ENCODE measurements at places on chromosomes 7 and 10. TPM values are rescaled to one million over a fixed set of nuclear protein-coding genes. Genes with fewer than 3 reads are reported as not detected.

DNA sequence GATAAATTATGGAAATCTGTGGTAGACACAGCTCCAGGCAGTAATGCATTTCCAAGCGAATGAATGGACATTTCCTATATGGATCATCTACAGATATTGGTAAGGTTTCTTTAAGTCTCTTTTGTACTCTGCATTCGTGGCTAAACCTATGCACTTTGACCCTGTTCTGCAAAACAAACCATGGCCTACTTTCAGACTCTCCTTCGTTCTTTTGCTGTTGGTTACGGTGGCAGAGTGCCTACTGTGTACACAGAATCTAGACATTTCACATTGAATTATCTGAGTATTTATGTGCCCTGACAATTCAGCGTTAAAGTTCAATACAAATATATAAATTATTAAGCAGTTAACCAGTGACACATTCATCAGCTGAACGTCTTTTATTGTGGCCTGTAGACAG, 93.3 kb downstream of the MGMT start:
- no peak for DNase-seq

GRCh38 chr10:108696792-108697477, 1226.4 kb downstream of the XPNPEP1 start:
- no peak for DNase-seq

GRCh38 chr7:36161996-36162395, 8.9 kb downstream of the EEPD1 start:
- DNase-seq = no peak

DNA sequence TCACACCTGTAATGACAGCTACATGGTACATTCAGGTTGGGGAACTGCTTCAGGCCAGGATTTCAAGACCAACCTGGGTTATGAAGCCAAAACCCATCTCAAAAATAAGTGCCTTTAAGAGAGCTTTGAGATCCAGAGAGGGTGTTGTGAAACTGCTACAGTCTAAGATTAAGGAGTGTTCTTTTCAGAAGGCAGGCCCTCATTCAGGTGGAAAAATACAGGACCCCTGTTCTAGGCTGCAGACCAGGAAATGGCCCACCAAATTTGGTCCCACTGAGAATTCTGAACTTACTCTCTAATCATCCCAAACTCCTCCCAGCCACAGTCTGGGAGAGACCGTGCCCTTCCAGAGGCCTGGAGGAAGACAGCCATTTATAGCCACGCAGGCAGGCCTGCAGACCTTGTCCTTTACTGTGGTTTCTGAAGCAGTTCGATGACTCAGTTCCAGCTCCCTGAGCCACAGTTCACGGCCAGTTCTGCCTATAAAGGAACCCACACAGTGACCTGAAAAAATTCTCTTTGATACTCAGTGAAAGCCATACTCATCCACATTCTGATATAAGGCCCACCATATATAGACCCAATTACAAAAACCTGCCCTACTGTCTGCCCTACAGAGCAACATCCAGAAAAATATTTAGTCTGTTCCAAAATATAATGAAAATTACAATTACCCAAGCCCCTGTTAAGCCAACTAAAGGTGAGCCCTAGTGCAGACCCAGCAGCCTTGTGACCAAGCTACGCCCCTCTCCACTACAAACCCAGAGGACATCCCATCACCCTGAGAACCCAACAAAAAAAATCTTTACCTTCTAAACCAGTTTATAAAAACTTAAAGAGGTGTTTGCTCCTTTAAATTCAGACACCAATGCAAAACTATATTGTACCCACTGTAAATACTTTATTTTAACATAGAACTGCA, 21.2 kb downstream of the ZNF680 start:
- no peak for DNase-seq

DNA sequence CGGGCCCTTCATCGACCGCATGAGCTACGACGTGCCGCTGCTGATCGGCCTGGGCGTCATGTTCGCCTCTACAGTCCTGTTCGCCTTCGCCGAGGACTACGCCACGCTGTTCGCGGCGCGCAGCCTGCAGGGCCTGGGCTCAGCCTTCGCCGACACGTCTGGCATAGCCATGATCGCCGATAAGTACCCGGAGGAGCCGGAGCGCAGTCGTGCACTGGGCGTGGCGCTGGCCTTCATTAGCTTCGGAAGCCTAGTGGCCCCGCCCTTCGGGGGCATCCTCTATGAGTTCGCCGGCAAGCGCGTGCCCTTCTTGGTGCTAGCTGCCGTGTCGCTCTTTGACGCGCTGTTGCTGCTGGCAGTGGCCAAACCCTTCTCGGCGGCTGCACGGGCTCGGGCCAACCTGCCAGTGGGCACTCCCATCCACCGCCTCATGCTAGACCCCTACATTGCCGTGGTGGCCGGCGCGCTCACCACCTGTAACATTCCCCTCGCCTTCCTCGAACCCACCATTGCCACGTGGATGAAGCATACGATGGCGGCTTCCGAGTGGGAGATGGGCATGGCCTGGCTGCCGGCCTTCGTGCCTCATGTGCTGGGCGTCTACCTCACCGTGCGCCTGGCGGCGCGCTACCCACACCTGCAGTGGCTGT, 1.2 kb downstream of the SLC18A3 start:
- DNase-seq = peak; percentile 70

DNA sequence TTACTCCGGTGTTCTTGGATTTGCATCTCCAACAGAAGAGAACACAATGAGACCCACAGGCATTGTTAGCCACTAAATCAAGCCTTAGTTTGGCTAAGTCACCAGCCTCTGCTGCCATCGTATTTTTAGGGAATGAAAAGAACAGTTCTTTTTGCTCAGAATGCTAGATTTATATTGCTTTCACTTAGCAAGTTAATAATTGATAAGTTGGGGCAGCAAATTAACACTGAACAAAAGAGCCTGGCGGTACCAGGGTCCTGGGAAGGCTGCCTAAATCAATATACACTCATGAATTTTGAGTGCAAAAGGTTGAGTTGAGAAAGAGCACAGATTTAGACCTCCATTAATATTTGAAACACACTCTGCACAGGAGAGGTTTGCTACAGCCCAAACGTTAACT, 767.7 kb downstream of the TYW1 start:
- no peak for DNase-seq

DNA sequence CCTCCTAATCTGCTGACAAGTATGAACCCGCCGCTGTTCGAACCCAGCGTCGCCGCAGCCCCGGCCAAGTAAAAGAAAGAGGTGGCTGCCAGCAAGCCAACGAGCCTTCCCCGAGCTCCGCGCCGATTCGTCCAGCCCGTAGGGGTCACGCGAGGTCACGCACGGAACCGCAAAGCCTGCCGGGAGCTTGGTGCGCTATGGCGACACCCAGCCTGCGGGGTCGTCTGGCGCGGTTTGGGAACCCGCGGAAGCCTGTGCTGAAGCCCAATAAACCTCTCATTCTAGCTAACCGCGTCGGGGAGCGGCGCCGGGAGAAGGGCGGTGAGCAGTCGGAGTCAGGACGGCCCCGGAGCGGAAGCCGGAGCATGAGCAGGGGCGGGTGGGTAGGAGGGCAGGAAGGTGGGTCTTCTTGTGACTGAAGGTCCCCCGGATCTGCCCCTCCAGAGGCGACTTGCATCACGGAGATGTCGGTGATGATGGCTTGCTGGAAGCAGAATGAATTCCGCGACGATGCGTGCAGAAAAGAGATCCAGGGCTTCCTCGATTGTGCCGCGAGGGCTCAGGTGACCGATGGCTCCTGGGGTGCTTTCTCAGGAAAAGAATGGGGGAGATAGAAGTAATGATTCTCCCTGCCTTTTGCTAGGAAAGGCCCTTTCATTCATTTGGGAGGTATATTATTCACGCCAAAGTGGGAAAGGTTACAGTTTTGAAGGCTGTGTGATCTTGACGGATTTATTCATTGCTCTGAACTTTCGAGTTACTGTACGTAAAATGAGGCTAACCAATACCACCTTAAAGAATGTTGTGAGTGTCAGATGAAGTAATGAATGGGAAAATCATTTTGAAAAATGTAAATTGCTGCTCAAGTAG, at the start of gene CHCHD1:
CHCHD1 (plus strand) TSS at position 170 of the 870 bp plus-strand sequence; CDS start at position 198, 28 bp downstream.
- DNase-seq = peak; percentile 98

DNA sequence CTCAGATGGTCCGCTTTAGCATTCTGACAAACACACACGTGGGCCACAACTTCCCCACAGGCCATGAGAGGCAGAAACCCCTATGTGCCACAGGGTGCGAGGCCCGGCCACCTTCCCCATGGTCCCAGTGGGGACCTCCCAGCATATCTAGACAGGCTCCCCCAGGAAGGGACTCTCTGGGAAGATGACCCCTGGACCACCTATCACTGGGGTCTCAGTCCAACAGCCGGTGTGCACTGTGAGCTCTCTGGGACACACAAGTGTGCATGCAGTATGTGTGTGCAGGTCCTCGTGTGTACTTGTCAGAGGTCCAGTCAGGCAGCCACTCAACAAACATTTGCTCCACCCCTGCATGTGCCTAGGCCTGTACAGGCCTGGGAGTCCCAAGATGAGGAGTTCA, 18.7 kb downstream of the GRID1 start:
- no peak for DNase-seq

- DNase-seq = peak; percentile 89
These were observed 237.2 kb upstream of the KAT6B start for GRCh38 chr10:74589226-74589673.

The VENTX gene
- total RNA-seq = 0.65 TPM

The ZP3 gene
- 11.7 TPM for total RNA-seq

The VPS37D gene
- total RNA-seq = 6.9 TPM

The PTN gene
- 10.1 TPM for total RNA-seq

Measured in lower leg skin (tissue), 4 donors.